Sciatic nerve (tissue), 2 donors: ENCODE measurements at places on chromosomes 13 and 19. TPM values are rescaled to one million over a fixed set of nuclear protein-coding genes. Genes with fewer than 3 reads are reported as not detected.

CCDC169 gene
- total RNA-seq: 0.89 TPM

FXYD3 gene
- 24.1 TPM for total RNA-seq

CLC gene
- total RNA-seq: 1.4 TPM

DPP9 gene
- 47.7 TPM for total RNA-seq
